ENCODE measurements at places on chromosomes 16 and 17. TPM values are rescaled to one million over a fixed set of nuclear protein-coding genes. Genes with fewer than 3 reads are reported as not detected.

DNA sequence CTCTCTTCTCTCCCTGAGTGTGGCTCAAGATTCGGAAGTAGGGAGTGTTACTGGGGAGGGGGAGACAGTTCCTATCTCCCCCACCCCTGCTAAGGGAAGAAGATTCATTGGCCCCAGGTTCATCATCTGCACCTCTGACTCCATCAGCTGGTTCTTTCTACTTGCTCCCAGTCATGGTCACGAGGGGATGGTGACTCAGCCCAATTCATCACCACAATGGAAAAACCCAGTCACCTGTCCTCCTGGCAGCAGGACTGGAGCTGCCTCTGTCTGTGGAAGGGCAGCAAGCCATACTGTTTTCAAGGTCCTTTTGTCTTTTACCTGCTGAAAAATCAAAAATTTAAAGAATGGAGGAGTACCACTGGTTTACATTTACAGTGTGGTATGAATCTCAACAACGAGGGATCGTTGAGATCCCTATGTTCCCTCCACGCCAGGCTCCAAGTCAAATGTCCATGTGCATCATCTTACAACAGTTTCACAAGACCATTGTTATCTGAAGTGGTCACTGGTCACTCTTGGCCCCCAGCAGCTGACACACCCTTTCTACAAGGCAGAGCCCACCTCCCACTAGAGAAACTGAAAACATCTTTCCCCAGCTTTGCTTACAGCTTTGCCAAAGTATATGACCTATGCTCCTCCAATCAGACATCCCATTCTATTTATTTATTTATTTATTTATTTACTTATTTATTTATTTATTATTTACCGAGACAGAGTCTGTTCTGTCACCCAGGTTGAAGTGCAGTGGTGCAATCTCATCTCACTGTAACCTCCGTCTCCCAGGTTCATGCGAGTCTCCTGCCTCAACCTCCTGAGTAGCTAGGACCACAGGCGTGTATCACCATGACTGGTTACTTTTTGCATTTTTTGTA is 40.4 kb upstream of the NDRG4 start:
- no peak for DNase-seq

DNA sequence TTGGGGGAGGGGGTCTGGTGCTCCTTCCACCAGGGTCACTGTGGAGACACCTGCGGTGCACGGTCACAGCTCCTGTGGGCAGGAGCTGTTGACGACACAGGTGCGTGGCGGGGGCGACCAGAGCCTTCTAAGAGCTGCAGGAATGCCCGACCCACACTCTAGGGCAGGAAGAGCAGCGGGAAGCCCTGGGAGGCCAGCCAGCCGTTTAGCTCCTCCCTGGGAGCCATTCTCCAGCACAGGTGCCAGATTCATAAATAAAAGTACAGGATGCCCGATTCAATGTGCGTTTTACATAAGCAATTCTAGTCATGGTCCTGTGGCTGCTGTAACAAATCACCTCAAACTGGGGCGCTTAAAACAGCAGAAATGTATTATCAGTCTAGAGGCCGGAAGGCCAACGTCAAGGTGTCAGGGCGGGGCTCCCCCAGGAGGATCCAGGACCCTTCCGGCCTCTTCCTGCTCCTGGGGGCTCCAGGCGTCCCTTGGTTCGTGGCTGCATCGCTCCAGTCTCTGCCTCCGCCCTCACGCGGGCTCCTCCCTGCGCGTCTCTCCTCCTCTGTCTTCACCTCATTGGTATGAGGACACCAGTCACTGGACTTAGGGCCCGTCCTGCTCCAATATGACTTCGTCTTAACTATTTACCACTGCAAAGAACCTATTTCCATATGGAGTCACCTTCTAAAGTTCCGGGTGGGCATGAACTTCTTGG is 155.4 kb downstream of the FOXL1 start:
- no peak for DNase-seq

DNA sequence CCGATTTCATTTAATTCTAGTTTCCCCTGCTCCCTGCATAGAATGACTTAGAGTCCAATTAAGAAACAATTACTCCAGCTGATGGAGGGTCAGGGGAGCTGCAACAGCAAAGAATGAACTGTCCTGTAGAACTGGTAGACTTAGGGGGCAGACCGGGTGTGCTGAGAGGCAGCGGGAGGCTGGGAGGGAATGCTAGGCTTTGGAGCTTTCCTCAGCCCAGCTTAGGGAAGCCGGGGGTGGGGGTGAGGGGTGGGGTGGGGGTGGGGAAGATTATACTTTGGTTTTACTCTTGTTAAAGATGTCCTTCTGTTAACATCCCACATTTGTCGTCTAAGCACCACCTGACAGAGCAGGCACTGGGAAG is 458.6 kb upstream of the ASIC2 start:
- no peak for DNase-seq

- no peak for DNase-seq
Observed at GRCh38 chr16:82782715-82783251, 156.0 kb downstream of the CDH13 start.

DNA sequence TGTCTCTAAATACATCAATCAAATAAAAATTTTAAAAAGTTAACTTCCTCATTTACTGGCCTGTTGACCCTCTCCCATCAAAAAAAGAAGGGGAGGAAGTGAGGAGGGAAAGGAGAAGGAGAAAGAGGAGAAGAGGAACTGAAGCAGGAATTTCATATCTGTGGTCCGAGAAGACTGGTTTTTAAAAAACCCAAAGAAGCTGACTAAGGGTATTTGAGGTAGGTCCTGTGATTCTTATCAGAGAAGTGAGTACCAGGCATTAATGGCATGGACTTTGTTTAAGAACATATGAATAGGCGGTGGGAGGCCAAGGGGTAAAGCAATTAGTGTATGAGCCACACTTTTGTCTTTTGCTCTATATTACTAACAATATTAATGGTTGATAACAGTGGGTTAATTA is 2.0 kb downstream of the SLC46A1 start:
- no peak for DNase-seq

SCNN1B gene
- polyA plus RNA-seq, result not detected

GLTPD2 gene
- polyA plus RNA-seq, result 0.39 TPM

TMEM235 gene
- not detected for polyA plus RNA-seq
